ENCODE measurements at places on chromosomes 2 and 18.
A peak's percentile ranks its signal among the peaks of the same experiment; 100 is the strongest.

DNA sequence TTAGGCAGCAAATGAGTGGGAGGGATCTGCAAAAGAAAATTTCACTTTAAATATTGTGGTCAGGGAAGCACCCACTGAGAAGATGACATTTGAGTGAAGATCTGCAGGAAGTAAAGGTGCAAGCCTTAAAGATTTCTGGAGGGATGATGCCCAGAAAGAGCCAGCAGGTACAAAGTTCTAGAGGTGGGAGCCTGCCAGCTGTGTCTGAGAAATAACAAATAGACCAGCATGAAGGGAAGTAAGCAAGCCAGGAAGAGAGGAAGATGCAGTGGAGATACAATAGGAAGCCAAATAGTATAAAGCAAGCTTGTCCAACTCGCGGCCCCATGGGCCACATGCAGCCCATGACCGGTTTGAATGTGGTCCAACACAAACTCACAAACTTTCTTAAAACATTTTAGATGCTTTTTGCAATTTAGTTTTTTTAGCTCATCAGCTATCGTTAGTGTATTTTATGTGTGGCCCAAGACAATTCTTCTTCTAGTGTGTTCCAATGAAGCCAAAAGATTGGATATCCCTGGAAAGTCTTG is 489.9 kb downstream of the DCC start:
- no peak for DNase-seq

- DNase-seq, result no peak
These were observed 20.6 kb downstream of the MBD2 start for GRCh38 chr18:54203914-54204313.

GRCh38 chr2:157194097-157194688 is 63.3 kb upstream of the GALNT5 start:
- no peak for DNase-seq

DNA sequence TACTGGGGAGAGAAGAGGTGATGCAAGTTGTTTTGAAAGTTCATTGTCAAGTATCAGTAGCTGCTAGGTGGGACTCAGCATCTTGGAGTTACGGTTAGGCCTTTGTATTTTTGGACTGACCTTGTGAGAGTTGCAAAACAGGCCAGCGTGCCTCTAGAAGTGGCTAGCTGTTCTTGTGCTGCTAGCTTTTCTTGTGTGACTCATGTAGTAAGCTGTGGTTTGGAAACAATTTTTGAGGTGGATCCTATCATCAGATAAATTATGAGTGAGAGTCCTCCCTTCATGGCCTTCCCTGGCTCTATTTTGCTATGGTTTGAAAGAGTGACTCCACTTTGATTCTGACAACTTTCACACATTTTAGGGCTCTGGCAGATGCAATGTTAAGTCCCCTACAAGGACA is 409.2 kb upstream of the HS6ST1 start:
- DNase-seq, result no peak

DNA sequence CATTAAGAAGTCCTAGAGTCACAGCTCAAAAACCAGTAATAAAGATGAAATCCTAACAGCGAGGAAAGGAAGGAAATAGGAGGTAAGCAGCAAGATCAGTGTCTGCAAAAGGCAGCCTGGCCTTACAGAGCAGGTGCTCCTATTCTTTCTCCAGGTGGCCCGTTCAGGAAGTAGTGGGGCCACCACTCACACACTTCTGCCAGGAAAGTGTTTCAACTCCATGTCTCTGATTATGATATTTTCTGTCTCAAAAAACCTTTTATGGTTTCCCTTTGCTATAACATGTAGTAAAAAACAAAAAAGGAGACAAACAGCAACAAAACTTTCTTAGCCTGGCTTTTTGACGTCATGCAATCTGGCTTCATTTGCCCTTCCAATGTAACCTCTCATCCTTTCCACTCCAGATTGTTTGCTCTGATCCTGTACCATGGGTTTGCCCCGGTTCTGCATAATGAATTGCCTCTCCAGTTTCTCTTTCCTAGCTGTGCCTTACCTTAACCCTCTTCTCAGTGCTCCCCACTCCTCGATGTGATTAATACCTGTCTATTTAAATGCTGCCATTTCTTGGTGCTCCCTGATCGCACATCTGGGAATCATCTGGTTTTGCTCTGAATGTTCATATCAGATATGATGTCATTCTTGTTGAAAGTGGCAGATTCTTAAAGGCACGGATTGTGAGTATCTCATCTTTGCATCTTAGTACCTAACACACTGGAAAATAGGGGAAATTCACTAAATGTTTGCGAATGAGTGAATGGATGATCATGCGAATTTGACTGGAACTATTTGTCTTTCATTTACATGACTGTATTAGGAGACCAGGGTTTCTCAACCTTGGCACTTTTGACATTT is 50.6 kb upstream of the PTPRM start:
- DNase-seq, result no peak

GRCh38 chr2:17680119-17680518 is 73.5 kb downstream of the SMC6 start:
- no peak for DNase-seq

- DNase-seq, result no peak
These were observed 27.3 kb downstream of the SULT1C2 start for GRCh38 chr2:108316033-108316432.

- DNase-seq, result no peak
These were observed 219.3 kb upstream of the TNP1 start for GRCh38 chr2:217079165-217079564.

- no peak for DNase-seq
These were observed 20.4 kb downstream of the MROH2A start for GRCh38 chr2:233798335-233799086.

- DNase-seq, result no peak
These were observed 41.2 kb downstream of the ASAP2 start for GRCh38 chr2:9247786-9248185.

- no peak for DNase-seq
These were observed 14.2 kb downstream of the TGFBRAP1 start for GRCh38 chr2:105315314-105315713.

DNA sequence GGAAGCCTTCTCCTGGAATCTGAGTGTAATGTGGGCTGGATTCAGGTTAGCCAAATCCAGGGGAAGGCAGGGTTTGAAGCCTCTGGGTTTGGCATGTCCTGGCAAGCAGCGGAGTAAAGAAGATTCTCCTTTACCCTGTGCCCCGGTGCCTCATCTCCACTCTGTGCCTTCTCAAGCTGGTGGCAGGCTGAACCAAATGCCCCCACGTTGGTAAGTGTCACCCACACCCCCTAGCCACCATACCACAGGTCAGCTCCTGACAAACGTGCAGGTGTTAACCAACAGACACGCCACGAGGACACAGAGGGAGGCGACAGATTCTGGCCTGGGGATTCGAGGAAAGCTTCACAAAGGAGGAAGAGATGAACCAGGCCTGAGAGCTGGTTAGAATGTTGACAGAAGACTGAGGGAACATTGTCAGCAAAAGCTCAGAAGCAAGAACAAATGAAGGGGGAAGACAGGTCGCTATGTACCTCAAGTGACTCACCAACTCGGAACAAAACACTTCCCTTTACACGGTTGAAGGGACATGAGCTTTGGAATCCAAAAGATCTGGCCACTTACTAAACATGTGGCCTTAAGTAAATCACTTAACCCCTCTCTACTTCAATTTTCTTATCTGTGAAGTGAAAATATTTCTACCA is 85.2 kb upstream of the LCLAT1 start:
- DNase-seq, result no peak

DNA sequence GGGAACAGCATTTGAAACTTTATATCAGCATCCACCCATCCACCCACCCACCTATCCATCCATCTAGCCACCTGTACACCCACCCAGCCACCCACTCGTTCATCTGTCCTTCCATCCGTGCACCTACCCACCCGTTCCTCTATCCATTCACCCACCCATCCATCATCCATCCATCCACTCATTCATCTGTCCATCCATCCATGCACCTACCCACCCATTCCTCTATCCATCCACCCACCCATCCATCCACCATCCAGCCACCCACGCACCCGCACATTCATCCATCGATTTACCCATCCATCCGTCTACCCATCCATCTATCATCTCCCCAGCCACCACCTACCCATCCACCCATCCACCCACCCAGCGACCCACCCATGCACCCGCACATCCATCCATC is 24.8 kb downstream of the LDLRAD4 start:
- DNase-seq, result no peak

DNA sequence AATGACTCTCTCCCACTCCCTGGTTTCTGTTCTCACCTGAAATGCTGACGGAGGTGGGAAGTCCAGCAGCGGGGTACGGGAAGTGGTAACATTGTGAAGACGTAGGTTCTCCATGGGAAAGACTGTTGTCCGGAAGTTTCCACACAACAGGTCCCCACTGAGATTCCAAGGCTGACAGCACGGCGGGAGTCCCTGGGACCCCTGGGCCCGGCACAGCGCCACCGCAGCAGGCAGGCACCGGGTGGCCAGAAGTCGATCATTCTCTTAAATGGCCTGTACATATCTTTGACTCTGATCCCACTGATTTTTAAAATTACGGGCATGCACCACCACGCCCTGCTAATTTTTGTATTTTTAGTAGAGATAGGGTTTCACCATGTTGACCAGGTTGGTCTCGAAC is 201.0 kb upstream of the SALL3 start:
- DNase-seq, result no peak

DNA sequence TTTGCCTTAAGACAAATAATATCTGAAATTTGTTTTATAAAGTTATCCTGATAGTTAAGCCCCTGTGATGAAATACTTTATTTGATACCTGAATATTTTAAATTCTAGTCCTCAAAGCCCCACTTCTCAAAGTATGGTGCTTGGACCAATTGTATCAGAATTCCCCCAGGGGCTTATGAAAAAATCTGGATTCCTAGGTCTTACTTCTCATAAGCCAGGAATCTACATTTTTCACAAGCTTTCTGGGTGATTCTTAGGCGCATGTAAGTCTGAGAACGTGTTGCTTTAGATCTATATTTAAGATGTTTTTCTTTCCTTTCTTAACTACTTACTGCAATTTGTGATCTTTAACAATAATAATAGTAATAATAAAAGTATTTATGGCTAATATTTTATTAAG is 53.1 kb downstream of the MYO1B start:
- DNase-seq, result no peak

GRCh38 chr18:77851802-77852201 is 602.2 kb downstream of the GALR1 start:
- no peak for DNase-seq

GRCh38 chr2:165472922-165473321 is 3.4 kb downstream of the CSRNP3 start:
- no peak for DNase-seq

DNA sequence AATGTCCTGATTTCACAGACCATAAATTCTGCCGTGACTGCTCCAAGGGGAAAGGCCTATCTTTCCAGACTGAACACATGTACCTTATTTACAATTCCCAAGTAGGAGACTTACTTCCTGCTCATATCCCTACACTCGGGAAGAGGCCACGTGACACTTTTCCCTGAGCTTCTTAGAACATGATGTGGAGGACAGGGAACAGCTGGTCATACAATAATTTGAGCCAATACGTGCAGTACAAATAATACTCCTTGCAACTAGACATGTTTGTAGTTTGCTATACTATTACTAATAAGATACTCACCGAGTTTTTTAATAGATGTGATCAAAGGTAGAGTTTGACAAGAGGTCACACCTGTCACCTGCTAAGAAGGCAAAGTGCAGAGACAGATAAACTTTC is 256.4 kb downstream of the SP3 start:
- DNase-seq, result no peak

DNA sequence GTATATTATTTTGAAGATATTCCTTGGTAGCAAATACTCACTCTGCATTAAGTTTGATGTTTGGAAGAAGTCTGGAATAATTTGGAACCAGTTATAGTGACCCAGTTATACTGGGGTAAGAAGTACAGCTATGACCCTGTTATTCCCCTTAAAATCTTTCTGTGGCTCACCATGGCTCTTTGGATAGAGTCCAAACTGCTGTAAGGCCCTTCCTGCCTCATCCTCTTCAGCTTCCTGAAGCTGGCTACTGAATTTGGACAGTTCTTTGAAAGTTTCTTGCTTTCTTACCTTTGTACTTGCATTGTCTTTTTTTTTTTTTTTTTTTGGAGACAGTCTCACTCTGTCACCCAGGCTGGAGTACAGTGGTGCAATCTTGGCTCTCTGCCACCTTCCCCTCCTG is 85.6 kb downstream of the ABI2 start:
- DNase-seq, result no peak

- no peak for DNase-seq
These were observed 562.3 kb downstream of the SOX11 start for GRCh38 chr2:6254441-6254840.

DNA sequence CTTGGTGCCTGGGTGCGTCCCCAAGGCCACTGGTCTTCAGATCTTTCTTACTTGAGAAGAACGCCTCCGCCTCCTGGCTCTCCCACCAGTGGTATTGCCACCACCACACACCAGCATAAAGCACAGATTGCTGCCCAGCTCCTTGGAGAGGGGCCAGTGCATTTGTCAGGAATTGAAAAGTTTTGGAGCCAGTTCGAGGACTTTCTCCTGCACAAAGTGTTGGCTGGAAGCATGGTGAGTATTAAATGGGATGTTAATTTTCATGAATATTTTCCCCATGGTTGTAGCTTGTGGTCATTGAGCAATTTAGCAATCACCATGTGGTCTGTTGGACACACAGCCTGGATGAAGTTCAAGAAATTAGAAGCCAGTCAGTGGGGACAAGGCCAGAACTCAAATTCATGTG is 684.6 kb upstream of the FANCL start:
- no peak for DNase-seq

GRCh38 chr18:46888965-46889364 is 28.3 kb downstream of the PIAS2 start:
- no peak for DNase-seq

DNA sequence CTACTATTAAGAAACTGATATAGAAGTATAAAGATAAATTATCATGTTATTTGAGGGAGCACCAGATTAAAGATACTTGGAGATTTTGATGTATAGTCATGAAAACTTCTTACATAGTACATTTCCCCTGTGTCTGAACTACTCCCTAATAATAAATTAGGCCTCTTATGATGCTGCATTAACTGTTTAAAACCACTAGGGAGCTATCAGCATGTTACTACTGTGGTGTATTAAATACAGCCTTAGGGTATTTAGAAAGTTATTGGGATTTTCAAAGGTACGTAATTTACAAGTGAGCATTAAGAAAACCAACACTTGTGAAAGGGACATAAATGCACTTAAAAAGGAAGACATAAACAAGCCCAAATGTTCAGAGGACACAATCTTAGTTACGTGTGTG is 714.0 kb downstream of the EPHA4 start:
- DNase-seq, result no peak

DNA sequence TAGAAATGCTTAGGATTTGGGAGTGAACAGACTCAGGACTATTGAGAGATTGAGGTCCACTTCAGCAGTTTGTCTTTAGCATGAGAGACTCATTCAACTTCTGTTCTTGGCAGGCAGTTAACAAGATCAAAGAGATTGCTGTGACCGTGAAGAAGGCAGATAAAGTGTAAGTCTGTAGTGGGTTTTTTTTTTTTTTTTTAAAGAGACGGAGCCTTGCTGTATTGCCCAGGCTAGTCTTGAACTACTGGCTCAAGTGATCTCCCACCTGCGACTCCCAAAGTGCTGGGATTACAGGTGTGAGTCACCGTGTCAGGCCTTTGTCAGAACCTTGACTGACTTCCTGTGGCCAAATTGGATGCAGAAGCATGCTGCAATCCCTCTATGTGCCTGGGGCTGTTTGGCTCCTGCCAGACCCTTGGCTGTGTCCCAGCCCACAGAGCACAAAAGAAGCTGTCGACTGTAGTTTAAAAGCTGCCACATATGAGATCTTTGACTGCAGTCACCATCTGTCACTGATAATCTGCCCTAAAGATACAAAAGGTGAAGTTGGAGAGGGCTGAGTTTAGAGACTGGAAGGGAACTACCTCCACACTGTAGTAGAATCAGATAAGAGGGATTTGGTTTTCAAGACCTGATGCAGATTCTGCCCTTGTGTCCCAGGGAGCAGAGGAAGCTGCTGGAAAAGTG is 9.9 kb downstream of the CCT7 start:
- peak; percentile 40 for DNase-seq
